ENCODE measurements at places on chromosomes 4 and X. TPM values are rescaled to one million over a fixed set of nuclear protein-coding genes. Genes with fewer than 3 reads are reported as not detected.

Gene XAGE1A
- total RNA-seq = not detected

Gene DCAF4L1
- total RNA-seq = 0.21 TPM

Gene BANK1
- total RNA-seq = 0.24 TPM

Gene GPR82
- total RNA-seq = 0.37 TPM

Gene POU4F2
- not detected for total RNA-seq

Gene NUDT6
- 13.7 TPM for total RNA-seq

Gene DGKK
- not detected for total RNA-seq

Gene PPP2R2C
- total RNA-seq = not detected

All from activated CD8-positive, alpha-beta T cell treated with anti-CD3 and anti-CD28 coated beads, Interleukin-2, amount 10 ng/mL, durations not matched to agents 7 days and 5 days (primary cell).